ENCODE measurements at places on chromosomes 6 and 20.

DNA sequence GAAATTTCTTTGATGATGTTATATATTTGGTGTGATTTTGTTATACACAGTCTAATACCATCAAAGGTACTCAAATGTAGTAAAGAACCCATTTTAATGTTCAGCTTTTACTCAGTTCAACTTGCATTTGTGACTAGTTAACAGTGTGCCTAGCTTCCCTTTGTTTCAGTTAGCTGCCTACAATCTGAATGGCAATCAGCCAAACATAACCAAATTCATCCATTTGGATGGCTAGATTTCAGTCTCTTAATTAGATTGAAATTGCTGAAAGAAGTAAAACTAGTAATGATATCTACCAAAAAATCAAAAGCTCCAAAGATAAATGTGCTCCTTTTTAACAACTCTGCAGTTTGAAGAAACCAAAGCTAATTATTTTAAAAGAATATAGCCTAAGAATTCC, 6.9 kb downstream of the EPHA7 start:
- no peak for DNase-seq

DNA sequence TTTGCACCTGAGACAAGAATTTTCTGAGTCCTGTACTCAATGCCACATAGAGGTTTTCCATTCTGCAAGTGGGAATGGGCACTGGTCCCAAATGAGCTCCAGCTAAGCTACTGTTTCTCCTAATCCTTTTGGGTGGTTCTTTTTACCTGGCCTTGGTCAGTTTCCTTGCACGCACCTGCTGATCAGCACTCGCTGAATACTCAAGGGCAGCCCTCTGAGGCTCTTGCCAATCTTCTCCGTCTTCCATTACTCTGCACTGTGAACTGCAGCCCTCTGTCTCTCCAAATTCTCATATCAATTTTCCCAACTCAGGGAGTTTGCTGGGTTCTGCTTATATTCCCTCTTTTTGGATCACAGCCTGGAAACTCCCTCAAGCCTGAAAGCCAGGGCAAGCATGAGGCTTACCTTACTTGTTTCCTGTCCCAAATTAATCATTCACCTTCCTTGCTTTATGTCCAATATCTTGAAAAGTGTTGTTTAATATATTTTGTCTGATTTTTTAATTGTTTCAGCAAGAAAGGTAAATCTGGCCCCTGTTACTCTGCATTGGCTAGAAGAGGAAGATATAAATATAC, 138.0 kb upstream of the TBX18 start:
- no peak for DNase-seq

GRCh38 chr20:11582060-11582459, 335.6 kb upstream of the BTBD3 start:
- no peak for DNase-seq

DNA sequence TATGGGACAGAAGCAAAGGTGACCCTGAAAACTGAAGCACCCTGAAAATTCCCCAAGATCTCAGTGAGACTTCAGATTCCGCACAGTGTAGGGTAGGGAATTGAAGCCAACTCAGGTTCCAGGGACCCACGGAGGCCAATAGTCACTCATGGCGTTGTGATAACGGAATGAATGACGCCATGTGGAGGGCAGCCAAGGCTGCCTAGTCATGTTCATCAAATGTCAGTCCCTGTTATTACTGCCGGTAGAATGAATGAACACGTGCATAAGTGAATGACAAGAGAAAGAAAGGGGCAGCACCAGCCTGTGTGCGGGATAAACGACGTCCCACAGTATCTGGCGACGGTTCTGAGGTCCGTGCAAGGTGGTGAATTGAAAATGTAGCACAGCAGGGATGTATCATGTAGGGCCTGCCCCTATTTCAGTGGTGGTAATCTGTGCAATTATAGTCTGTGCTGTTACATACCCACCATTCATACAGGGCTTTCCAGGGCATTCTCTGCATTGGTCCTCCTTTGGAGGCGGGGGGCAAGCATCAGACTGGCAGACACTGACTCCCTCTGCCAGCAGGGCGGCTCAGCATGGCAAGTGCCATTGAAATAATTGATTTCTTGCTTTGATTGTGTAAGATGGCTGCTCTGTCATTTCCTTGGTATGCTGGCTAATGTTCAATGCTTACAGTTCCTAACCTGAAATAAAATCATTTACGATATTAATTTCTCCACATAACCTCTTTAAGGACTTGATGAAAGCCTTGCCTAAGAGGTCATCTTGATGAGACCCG, 386.9 kb downstream of the CDH4 start:
- DNase-seq, result no peak

DNA sequence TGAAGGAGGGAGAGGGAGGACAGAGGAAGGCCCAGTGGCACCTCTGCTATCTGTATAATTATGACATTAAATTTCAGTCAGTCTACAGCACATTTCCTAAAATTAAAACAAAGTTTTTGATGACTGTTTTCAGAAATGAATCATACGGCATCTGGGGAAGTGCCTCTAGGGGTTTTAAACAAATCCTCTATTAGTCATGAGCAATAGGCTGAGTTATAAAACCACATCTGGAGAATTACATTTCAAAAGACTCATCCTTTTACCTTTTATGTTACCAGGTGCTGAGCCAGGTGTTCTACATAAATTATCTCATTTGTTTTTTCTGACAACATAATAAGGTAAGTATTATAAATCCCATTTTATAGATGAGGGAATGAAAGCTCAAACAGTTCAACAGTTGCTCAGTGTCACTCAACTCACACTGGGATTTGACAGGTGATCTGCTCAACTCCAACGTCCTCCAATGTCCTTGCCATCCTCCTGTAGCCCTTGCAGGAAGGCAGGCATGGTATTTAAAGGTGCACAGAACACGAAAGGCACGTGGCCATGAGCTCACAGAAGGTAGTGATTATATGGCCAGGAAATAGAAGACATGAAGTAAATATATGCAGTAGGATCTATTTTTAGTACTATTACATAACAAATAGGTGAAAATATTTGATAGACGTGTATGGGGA, 184.2 kb upstream of the MAN1A1 start:
- DNase-seq, result no peak

- no peak for DNase-seq
These were observed 190.3 kb downstream of the TAF4 start for GRCh38 chr20:61875221-61875885.

Measured in SJSA1 (cell line).